ENCODE measurements at places on chromosomes 13 and 19. TPM values are rescaled to one million over a fixed set of nuclear protein-coding genes. Genes with fewer than 3 reads are reported as not detected.

DNA sequence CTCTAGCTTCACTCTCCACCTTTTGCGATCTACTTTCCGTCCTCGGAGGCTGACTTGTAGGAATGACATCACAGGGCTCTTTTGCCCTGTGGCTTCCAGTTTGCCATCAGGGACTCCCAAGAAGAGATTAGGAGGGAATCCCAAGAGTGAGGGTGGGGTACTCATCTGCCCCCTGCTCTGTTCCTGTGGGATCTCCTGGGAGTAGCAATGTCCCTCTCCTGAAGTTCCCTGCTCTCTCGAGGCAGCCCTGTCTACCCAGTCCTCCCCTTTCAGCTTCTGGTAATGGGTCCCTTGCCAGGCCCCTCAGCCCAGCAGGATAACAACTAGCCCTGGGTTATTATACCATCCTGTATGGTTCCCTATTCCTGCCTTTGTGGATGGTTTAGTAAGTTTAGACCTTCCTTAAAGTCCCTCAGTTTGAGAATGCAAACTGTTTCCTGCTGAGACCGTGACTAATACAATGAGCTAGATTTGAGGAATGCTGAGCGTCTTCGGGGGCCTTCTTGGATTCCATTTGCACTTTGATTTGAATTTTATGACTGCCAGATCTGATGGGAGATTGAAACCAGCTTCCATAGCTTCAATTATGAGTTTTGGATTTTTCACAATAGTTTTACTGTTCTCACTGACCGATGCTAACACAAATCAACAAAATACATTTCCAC, 73.7 kb upstream of the IPO5 start:
- DNase-seq = no peak

DNA sequence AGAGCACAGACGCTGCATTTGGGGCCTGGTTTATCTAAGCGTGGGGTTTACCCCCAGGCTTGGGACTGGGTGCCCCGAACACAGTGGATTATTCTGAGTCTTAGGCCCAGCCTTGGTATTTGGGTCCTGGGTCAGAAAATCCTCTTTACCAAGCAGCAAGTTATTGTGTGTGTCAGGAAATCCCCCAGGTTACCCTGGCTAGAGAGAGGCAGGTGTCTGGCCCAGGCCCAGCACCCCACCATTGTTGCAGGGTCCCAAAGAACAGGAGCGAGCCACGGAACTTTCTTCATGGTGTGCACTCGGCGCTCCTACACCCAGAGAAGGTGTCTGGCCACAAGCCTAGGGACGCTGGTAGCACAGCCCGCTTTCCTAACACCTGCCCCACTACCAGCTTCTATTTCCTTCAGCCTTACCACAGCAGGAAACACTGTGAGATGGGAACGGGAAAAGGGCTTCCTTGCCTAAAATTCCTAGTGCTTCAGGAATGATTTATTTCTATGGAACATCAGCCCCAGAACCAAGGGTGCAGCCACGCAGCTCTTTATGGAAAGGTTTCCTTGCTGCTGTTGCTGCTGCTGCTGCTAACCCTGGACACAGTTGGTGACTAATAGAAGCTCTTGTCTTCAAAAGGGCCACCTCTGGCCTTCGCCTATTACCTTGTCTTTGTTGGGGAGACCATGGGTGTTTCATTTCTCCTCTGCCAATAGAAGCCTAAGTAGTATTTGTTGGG, 7.4 kb upstream of the CDX2 start:
- DNase-seq = no peak

GRCh38 chr19:30783936-30784335, 411.8 kb downstream of the ZNF536 start:
- DNase-seq = no peak

SIGLEC12 gene
- not detected for total RNA-seq

DNA sequence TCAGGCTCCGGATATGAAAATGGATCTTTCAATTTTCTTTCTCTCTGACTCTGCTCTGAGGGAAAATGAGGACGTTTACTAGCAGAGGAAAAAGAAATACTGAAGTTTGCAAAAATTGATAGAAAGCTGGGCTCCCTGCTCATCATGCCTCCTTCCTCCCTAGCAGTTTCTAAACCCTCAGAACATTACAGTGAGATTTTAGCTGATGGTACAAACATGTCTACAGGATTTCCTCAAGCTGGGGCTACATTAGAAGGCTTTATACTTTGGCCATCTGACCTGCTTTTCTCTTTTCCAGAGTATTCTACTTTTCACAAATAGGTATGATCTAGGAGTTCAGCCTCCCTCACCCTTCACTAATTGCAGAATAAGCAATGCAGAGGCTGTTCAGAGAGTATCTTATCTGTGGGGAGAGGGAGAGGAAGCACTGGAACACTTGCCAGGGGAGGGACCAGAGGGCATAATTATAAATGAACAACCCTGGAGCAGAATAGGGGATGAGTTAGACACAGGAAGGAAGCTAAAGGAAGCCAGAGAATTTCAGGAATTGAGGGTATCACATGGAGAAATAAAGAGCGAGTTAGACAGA, 30.0 kb downstream of the CEACAM1 start:
- no peak for DNase-seq

DNA sequence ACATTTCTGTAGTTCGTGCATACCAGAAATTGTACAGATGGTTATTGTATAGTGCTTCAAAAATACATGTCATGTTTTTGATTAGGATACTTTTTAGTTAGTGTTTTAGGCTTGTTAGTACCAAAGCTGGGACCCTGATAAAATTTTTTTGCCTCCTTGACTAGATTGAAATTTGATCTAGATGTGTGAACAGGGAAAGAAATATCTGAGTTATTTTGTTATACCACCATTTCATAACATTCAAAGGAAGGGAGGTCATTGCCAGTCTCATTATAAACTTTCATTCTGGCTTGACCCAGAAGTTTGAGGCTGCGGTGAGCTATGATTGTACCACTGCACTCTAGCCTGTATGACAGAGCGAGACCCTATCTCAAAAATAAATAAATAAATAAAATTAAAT, 9.0 kb downstream of the LMO7 start:
- DNase-seq = no peak

ZNF772 gene
- total RNA-seq = 26.2 TPM

- no peak for DNase-seq
Observed at GRCh38 chr19:49895566-49896297, 955 bp downstream of the IL4I1 start.

IRGC gene
- total RNA-seq = not detected

GRCh38 chr13:111915104-111915551, 151.8 kb upstream of the SOX1 start:
- DNase-seq = no peak

CEACAM1 gene
- 14.6 TPM for total RNA-seq

COPE gene
- total RNA-seq = 154 TPM

DNA sequence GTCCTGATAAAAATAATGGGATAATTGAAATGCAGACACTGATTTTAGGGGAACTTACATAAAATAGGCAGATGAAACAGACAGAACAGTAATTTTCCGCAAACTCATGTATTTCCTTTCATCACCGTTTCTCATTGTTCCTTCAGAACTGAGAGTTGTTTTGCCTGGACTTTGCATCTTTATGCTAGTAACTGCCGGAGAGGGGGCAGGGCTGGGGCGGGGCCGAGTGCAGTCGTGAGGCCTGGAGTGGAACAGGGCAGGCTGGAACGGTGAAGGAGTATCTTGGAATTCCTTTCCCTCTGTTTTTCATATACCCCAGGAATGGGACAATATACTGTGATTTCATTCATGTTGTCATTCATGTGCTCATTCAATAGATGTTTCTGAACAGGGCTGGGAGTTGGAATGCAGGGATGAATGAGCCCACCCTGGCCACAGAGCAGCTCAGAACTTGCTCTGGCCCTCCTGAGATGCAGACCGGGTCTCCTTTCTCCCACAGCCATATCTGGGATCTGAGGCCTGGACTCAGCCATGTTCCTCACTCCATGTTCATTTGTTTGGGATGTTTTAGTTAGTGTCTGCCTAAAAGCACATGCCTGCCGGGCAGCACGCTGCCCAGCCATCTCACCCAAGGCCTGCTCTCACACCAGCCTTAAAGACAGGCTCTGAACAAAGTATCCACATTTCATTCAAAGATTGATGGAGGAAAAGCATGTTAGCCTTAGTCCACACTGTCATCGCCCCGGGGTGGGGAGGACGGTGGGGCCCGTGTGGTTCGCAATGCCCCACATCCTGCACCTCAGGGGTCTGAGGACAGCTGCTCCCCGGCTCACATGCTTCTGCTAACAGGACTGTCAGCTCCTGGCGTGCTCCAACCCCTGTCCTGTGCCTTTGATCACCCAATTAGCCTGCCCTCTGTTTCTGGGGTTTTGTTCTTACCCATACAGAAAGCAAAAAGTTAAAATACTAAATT, 92.9 kb downstream of the SOX1 start:
- no peak for DNase-seq

DMKN gene
- 1.8 TPM for total RNA-seq

- no peak for DNase-seq
Observed at GRCh38 chr13:34241332-34241731, 423.4 kb downstream of the RFC3 start.

DCAF15 gene
- 116 TPM for total RNA-seq

CDX2 gene
- not detected for total RNA-seq

DNA sequence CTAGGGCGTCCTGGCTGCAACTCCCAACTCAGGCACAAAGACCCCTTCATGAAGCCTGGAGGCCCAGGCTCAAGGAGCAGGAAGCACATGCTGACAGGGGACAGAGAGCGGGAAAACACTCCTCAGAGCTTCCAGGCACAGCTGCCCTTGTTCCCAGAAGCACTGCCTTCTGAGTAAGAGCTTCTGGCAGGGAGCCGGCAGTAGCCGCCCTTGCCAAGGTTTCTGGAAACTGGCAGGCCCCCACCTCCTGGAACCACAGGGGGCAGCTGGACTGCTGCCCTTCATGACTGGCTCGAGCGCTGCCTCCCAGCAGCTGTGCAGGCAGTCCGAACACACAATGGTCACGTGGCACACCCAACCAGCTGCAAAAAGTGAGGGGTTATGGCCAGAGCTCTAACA, 33.6 kb upstream of the EPHX3 start:
- no peak for DNase-seq

MADCAM1 gene
- total RNA-seq = 2.5 TPM

Measured in B cell (primary cell).